Activated T-cell treated with anti-CD3 and anti-CD28 coated beads, Interleukin-2, amount 50 U/mL, for 72 hours (primary cell): ENCODE measurements at places on chromosomes 7 and 10. TPM values are rescaled to one million over a fixed set of nuclear protein-coding genes. Genes with fewer than 3 reads are reported as not detected.

GRCh38 chr10:32411797-32412498 lies 34.0 kb upstream of the CCDC7 start:
- no peak for DNase-seq
- H3K4me1 ChIP-seq = peaks cover 15% of the 10 kb centered on the region
- no peak overlapping the region for H3K27ac ChIP-seq
- no peaks in the 10 kb centered on the region for H3K36me3 ChIP-seq

GRCh38 chr10:79081353-79082034 lies 12.7 kb downstream of the ZMIZ1 start:
- DNase-seq = no peak
- H3K27me3 ChIP-seq = no peaks in the 10 kb centered on the region
- H3K4me3 ChIP-seq = no peak overlapping the region
- no peak overlapping the region for H3K27ac ChIP-seq
- H3K36me3 ChIP-seq = no peaks in the 10 kb centered on the region

ZSCAN25 gene
- 32.4 TPM for total RNA-seq

DNA sequence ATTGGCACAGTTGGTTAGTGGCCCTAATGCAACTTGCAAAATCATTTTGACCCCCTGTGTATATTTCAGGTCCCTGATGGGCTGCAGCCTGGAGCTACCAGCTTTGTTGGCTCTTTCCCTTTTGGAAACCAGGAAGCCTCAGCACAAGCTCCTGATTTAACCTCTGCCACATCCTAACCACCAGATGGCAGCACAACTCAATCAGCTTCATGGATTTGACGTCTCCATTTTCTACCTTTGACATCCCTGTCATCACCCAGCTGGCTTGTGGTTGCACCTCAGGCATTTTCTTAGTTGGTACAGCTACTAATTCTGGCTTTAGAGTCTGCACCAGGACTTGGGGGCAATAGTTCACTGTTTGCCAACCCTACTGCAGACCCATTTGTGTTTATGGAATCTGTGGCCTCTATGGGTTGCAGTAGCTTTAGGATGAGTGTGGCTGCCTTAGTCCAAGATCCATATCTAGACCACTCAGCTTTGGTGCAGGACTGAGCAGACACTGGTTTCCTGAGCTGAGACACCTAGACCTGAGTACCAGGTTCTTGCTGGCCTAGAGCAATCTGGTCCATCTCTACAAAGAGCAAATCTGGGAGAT lies 456.2 kb downstream of the REEP3 start:
- H3K4me3 ChIP-seq = no peak overlapping the region
- DNase-seq = peak; percentile 18
- H3K4me1 ChIP-seq = no peaks in the 10 kb centered on the region
- no peaks in the 10 kb centered on the region for H3K27me3 ChIP-seq
- H3K27ac ChIP-seq = no peak overlapping the region

PNLIPRP2 gene
- not detected for total RNA-seq

H2BK1 gene
- 4.4 TPM for total RNA-seq

DNA sequence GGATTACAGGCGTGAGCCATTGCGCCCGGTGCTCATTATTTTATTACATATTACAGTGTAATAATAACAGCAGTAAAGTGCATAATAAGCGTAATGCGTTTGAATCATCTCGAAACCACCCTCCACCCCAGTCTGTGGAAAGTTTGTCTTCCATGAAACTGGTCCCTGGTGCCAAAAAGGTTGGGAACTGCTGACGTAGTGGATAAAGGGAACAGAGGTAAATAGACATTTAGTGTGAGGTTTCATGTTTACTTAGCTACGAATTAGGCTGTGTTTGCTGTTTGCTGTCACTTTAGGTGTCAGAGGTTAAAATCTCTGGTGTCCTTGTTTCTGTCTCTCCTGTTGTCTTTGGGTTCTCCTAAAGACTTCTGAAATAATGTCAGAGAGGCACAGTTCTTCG lies 60.3 kb upstream of the SLC39A12 start:
- H3K4me1 ChIP-seq = no peaks in the 10 kb centered on the region
- DNase-seq = no peak
- H3K27ac ChIP-seq = no peak overlapping the region

DNA sequence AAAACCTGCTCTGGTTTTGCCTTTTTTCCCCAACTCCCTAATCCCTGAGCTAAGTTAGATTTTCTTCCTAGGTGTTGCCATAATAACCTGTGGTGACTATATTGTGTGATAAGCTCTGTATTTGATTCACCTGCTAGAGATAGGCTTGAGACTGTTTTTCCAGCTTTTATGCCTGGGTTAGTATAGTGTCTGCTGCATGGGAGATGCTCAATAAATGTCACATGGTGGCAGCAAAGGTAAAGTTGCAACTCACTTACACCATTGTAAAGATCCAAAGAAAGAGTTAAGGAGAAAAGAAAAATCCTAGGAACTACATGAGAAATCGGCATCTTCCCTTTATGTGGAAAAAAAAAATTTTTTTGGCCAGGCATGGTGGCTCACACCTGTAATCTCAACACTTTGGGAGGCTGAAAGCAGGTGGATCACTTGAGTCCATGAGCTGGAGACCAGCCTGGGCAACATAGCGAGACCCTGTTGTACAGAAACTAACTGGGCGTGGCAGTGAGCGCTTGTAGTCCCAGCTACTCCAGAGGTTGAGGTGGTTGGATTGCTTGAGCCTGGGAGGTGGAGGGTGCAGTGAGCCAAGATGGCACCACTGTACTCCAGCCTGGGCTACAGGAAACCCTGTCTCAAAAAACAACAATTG lies 3.7 kb downstream of the CCNJ start:
- no peaks in the 10 kb centered on the region for H3K27me3 ChIP-seq
- no peak overlapping the region for H3K27ac ChIP-seq
- no peak for DNase-seq
- H3K4me3 ChIP-seq = no peak overlapping the region

GRCh38 chr7:100352984-100353684 lies 4.8 kb upstream of the PILRB start:
- H3K4me1 ChIP-seq = peaks cover 20% of the 10 kb centered on the region
- no peak for DNase-seq
- H3K36me3 ChIP-seq = peaks cover 4% of the 10 kb centered on the region
- peak overlapping the region; percentile 89 for H3K27ac ChIP-seq

DNA sequence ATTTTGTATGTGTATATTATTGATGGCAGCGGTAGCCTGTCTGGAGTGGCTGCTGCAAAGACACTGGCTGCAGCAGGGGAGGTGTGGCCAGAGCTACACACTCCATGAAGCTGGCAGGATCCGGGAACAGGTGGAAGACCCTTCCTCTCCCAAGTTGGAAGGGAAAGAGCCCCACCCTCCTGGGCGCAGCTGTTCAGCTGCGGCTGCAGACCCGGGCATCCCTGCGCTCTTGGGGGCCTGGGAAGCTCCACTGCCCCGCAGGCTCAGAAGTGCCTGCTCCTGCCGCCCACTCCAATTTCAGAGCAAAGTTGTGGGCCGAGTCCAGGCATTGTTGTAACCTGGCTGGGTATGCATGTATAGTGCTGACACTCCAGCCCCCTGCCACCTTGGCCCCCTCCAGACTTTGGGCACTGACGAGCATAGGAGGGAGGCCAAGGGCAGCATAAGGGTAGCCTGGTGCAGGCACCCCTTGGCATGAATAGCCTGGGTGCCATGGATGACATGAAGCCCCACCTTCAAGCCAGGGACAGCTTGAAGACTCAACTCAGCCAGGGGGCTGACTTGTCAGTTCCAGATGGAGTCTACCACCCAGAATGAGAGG lies 90.7 kb upstream of the TMEM168 start:
- DNase-seq = no peak
- H3K4me1 ChIP-seq = peaks cover 5% of the 10 kb centered on the region
- peaks cover 5% of the 10 kb centered on the region for H3K36me3 ChIP-seq
- H3K4me3 ChIP-seq = no peak overlapping the region
- no peak overlapping the region for H3K27ac ChIP-seq

DNA sequence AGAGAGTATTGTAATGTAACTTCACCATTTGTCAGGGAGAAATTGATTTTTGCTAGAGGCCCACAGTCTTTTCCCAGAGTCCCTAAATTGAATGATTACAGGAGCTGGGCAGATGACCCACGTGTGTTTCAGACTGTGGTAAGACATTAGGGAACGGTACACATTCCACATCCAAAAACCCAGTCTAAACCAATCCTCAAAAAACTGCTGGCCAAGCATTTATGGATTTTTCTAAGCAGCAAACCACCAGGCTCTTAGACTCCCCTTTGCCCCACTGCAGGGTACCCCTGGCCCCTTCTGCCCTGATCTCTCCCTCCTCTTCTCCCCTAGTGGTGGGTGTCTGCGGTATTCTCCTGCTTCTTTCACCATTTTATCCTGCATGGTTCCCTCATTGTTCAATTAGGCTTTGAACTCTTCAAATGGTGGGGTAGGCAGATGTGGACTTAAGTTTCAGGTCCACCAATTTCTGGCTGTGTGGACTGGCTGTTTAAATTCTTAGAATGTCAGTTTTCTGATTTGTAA lies 135.5 kb upstream of the SORCS3 start:
- peaks cover 20% of the 10 kb centered on the region for H3K27me3 ChIP-seq
- no peak for DNase-seq
- H3K36me3 ChIP-seq = no peaks in the 10 kb centered on the region
- H3K4me3 ChIP-seq = no peak overlapping the region

TDRD1 gene
- 0.09 TPM for total RNA-seq

CALCR gene
- not detected for total RNA-seq

DNA sequence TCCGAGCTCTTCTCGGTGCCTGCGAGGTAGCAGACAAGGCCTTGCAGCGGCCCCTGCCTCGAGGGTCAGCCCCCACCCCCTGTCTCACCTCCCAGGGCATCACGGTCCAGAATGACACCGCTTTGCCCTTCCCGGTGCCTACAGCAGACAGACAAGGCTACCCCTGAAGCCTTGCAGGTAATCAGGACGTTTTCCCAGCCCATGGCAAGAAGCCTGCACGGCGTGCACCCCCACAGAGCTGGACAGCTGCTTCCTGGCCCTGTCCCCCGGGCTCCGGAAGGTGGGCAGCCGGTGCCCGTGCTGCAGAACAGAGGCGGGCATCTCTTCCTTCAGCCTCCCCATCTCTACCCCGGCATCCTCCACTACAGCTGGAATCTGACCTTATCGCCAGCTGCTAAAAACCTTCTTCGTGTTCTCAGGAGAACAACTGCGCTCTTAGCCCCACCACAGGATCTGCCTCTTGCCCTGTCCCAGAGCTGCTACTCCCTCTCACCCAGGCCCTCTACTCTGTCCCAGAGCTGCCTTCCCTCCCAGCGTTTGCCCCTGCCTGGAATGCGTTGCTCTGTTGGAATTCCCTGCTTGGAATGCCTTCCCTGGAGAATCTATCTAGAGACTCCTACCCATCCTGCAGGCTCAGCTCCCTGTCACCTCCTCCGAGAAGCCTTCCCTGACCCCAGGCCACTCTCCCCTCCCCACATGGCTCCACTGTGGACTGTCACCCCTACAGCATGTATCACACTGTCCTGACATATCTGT lies 4.7 kb downstream of the MYL10 start:
- H3K27ac ChIP-seq = no peak overlapping the region
- no peak overlapping the region for H3K4me3 ChIP-seq
- peaks cover 10% of the 10 kb centered on the region for H3K27me3 ChIP-seq
- no peaks in the 10 kb centered on the region for H3K4me1 ChIP-seq
- no peaks in the 10 kb centered on the region for H3K36me3 ChIP-seq

- H3K36me3 ChIP-seq = no peaks in the 10 kb centered on the region
- no peaks in the 10 kb centered on the region for H3K27me3 ChIP-seq
- H3K4me3 ChIP-seq = no peak overlapping the region
- H3K4me1 ChIP-seq = peaks cover 25% of the 10 kb centered on the region
- no peak for DNase-seq
- no peak overlapping the region for H3K27ac ChIP-seq
Measured at GRCh38 chr7:26091933-26092332, 60.1 kb upstream of the NFE2L3 start.

- no peak overlapping the region for H3K4me3 ChIP-seq
- no peaks in the 10 kb centered on the region for H3K36me3 ChIP-seq
- H3K4me1 ChIP-seq = peaks cover 11% of the 10 kb centered on the region
- no peak overlapping the region for H3K27ac ChIP-seq
- no peak for DNase-seq
Measured at GRCh38 chr7:151716323-151716722, 160.6 kb downstream of the PRKAG2 start.

DNA sequence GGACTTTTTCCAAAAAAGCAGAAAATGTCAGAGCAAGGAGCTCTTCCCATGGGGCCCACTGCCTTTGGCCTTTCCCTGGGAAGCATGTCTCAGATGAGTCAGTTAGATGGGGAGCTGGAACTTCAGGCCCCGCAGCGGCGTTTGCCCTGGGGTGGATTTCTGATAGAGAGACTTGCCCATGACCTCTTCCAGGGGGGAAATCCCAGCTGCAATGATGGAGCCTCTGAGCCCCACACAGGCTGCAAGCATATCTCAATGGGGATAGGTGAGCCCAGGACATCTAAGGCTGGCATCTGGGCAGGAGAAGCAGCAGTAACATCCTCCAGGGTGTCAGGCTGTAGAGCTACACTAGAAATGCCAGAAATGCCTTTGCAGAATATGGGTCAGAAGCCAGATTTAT lies 269.2 kb upstream of the TCERG1L start:
- no peaks in the 10 kb centered on the region for H3K4me1 ChIP-seq
- H3K4me3 ChIP-seq = no peak overlapping the region
- H3K27ac ChIP-seq = no peak overlapping the region

DNA sequence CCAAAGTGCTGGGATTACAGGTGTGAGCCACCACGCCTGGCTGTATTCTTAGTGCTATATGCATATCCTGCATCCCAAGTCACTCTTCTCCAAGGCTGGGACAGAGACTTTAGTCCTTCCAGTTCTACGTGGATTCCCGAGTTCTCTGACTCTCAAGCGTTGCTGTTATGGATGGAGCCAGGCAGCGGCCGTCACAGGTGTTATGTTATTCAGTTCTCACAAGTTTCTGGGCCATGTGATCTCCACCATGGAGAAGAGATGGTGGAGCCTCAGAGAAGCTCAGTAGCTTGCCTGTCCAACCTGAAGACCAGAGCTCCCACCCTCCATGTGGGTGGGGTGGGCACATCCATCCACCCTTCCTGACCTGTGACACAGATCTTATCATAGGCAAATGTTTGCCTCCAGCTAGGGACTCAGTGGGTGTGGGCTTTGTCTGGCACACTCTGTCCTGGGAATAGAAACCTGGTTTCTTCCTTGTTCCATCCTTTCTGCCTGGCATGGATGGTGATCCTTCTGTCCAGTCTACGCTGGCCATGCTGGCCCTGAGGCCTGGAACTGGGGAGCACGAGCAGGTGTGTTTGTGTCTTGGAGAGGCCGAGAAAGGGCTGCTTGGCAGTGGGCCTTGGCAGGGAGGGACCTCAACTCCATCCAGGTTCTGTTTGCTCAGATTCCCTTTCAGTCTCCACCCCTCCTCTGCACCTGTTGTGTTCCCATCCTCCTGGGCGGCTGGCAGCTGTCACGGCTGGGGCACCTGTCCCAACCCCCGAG lies 55.3 kb downstream of the NEURL1 start:
- peaks cover 4% of the 10 kb centered on the region for H3K4me1 ChIP-seq
- DNase-seq = no peak
- no peak overlapping the region for H3K27ac ChIP-seq
- no peaks in the 10 kb centered on the region for H3K36me3 ChIP-seq
- no peaks in the 10 kb centered on the region for H3K27me3 ChIP-seq

FXYD4 gene
- not detected for total RNA-seq
